Left ventricle myocardium inferior (tissue), 1 donor: ENCODE measurements at places on chromosomes 6 and 20. TPM values are rescaled to one million over a fixed set of nuclear protein-coding genes. Genes with fewer than 3 reads are reported as not detected.
A peak's percentile ranks its signal among the peaks of the same experiment; 100 is the strongest.

The PTGIS gene
- 26.3 TPM for total RNA-seq

The VSX1 gene
- 0.33 TPM for total RNA-seq

The DSP gene
- 322 TPM for total RNA-seq

The RCAN2 gene
- 312 TPM for total RNA-seq

The CD83 gene
- total RNA-seq = 1.8 TPM

The COL11A2 gene
- total RNA-seq = 1.3 TPM

The UBE2J1 gene
- 13.1 TPM for total RNA-seq

The RSPH9 gene
- 0.08 TPM for total RNA-seq

The PNRC1 gene
- total RNA-seq = 180 TPM

The COL9A1 gene
- 0.08 TPM for total RNA-seq

DNA sequence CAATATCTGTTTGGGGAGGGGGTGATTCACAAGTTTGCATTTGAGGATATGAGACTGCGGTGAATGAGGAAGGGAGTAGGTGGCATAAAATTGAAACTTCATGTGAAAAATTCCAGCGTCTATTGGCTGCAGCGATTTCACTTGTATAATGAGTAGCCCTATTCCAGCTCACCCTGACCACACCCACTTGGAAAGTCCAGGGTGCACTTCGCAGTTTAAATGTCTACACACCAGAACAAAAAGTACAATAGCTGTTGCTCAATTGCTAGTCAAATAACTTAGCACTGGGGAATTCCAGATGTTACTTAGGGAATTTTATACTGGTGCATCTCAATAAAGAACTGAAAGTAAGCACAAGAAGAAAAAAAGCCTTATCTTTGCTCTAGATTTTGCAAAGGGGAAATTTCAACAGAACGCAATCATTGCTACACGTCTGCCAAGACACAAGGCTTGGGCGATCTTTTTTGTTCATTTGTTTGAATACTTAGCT is 6.3 kb downstream of the TNFAIP3 start:
- peaks cover 47% of the 10 kb centered on the region for H3K36me3 ChIP-seq
- peaks cover 63% of the 10 kb centered on the region for H3K4me1 ChIP-seq
- H3K4me3 ChIP-seq = peak overlapping the region; percentile 38
- H3K27ac ChIP-seq = peak overlapping the region; percentile 73
- no peaks in the 10 kb centered on the region for H3K27me3 ChIP-seq
- DNase-seq = peak; percentile 62

DNA sequence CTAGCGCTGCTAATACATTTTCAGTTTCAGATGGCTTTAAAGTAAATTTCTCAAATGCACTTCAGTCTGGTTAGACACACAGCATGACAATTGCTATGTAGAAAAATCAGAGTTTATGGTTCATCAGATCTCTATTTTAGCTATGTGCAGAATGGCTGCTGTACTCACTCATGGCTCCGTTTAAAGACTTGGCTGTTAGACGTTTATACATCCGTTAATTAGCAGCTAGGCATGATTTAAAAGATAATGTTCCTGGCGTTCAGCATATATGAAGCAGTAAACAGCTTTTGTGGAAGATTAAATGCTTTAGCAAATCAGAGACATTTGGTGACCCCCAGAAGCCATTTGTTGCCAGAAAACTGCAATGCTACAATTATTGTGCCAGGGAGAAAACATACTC is 350.0 kb upstream of the MANEA start:
- DNase-seq = no peak
- H3K36me3 ChIP-seq = no peaks in the 10 kb centered on the region
- H3K27ac ChIP-seq = no peak overlapping the region
- H3K27me3 ChIP-seq = no peaks in the 10 kb centered on the region
- no peaks in the 10 kb centered on the region for H3K4me1 ChIP-seq
- no peak overlapping the region for H3K4me3 ChIP-seq

- H3K4me1 ChIP-seq = peaks cover 4% of the 10 kb centered on the region
- DNase-seq = no peak
- peaks cover 64% of the 10 kb centered on the region for H3K27me3 ChIP-seq
- peaks cover 3% of the 10 kb centered on the region for H3K36me3 ChIP-seq
Observed at GRCh38 chr20:43894491-43894890, 20.2 kb upstream of the TOX2 start.

GRCh38 chr20:19018881-19019280 is 193.6 kb upstream of the SLC24A3 start:
- H3K4me1 ChIP-seq = peaks cover 5% of the 10 kb centered on the region
- no peaks in the 10 kb centered on the region for H3K36me3 ChIP-seq
- H3K4me3 ChIP-seq = no peak overlapping the region
- H3K27me3 ChIP-seq = no peaks in the 10 kb centered on the region
- H3K27ac ChIP-seq = no peak overlapping the region
- no peak for DNase-seq

DNA sequence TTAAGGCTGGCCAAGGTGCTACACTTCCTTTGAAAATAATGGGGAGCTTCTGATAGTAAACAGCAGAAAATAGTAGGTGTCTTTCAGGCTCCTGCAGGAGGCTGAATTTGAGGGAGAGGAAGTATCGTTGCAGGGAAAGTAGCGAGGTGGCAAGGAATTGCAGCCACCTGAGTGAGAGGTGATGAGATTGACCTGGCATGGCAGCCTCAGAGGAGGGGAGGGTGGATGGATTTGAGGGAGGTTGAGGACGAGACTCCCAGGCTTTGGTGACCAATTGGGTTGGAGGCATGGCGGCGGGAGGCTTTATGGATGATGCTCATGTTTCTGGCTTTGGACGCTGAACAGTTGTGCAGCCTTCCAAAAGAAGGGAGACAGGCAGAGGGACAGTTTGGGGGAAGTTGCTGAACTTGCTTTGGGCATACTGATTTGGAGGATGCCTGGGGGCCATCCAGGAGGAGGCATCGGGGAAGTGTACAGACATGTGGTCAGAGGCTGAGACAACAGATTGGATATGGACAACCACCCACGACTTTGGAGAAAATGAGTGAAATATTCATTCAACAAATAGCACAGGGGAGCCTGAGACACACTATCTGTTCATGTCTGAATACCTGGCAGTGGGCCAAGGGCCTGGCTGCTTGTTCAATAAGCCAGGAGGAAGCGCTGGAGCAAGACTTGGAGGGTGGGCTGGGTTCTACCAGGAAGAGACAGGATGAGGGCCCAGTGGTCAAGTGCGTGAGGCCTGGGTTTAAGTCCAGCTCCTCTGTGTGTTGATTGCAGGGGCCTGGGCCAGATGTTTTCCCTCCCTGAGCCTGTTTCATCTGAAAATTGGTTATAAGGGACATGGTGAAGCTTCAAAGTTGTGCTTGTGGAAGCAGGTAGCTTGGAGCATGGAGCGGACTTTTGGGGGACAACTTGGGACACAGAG is 113.2 kb downstream of the CEBPB start:
- H3K4me1 ChIP-seq = peaks cover 74% of the 10 kb centered on the region
- no peaks in the 10 kb centered on the region for H3K36me3 ChIP-seq
- no peaks in the 10 kb centered on the region for H3K27me3 ChIP-seq
- DNase-seq = peak; percentile 85
- H3K27ac ChIP-seq = peak overlapping the region; percentile 93

DNA sequence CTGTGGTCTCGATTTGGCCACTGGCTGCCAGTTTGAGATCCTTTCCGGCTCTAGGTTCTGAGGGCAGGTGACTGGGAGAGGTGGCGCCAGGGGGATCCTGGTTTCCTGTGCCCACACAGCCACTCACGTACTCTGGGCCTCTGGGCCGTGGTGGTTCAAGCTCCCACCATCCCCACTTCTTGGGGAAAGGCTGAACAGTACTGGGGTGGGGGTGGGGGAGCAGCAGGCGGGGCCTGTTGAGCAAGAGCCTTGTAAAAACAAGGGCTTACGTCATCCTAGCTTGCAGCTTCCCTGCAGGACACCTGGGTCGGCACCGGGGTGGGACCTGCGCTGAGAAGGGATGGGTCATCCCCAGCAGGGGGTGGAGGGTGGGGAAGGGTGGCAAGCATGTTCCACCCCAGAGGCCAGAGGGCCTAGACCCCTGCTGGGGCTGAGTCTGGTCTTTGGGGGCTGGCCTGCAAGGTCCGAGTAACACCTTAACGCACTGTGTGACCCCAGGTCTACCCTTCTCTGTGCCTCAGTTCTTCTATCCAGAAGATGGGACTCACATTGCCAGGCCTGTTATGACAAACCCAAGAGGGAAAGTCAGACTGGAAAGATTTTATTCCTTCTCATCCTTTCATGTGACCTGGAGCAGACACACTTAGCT is 3.1 kb upstream of the CEBPB start:
- H3K4me3 ChIP-seq = no peak overlapping the region
- peaks cover 29% of the 10 kb centered on the region for H3K4me1 ChIP-seq
- peak overlapping the region; percentile 4 for H3K27ac ChIP-seq
- DNase-seq = no peak

GRCh38 chr6:156816505-156816904 is 39.3 kb downstream of the ARID1B start:
- peaks cover 95% of the 10 kb centered on the region for H3K4me1 ChIP-seq
- H3K36me3 ChIP-seq = no peaks in the 10 kb centered on the region
- no peak overlapping the region for H3K4me3 ChIP-seq
- H3K27me3 ChIP-seq = no peaks in the 10 kb centered on the region

DNA sequence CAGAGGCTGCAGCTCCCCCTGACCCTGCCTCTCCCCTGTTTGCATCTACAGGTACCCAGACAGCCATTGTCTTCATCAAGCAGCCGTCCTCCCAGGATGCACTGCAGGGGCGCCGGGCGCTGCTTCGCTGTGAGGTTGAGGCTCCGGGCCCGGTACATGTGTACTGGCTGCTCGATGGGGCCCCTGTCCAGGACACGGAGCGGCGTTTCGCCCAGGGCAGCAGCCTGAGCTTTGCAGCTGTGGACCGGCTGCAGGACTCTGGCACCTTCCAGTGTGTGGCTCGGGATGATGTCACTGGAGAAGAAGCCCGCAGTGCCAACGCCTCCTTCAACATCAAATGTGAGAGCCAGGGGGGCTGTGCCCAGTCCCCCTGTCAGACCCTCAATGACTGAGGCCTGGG is 42.1 kb upstream of the SRF start:
- H3K4me3 ChIP-seq = no peak overlapping the region
- no peak for DNase-seq
- peaks cover 5% of the 10 kb centered on the region for H3K4me1 ChIP-seq
- H3K27me3 ChIP-seq = peaks cover 4% of the 10 kb centered on the region

DNA sequence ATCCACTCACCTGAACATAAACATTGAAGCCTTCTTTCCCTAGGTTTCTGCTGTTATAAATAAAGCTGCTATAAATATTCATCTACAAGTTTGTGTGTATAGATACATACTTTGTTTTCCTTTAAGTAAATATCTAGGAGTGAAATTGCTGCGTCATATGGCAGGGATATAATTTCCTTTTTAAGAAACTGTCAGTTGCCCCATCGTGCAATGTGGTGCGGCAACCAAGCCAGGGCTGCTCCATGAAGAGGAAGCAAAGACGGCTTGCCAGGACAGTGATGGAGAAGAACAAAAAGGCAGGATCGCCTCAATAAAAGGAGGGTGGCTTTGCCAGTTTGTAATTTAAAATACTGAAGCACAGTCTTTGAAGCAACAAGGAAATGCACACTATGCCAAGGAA is 36.6 kb downstream of the CITED2 start:
- no peak overlapping the region for H3K4me3 ChIP-seq
- H3K27me3 ChIP-seq = no peaks in the 10 kb centered on the region
- peaks cover 7% of the 10 kb centered on the region for H3K4me1 ChIP-seq
- H3K27ac ChIP-seq = no peak overlapping the region
- no peak for DNase-seq

DNA sequence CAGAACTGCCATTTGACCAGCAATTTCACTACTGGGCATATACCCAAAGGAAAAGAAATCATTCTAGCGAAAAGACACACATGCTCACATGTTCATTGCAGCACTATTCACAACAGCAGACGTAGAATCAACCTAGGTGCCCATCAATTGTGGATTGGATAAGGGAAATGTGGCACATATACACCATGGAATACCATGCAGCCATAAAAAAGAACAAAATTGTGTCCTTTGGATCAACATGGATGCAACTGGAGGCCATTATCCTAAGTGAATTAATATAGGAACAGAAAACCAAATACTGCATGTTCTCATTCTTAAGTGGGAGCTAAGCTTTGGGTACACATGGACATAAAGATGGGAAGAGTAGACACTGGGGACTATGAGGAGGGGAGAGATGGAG is 16.1 kb downstream of the RAET1E start:
- no peak overlapping the region for H3K4me3 ChIP-seq
- H3K4me1 ChIP-seq = peaks cover 7% of the 10 kb centered on the region
- no peaks in the 10 kb centered on the region for H3K27me3 ChIP-seq
- no peaks in the 10 kb centered on the region for H3K36me3 ChIP-seq

DNA sequence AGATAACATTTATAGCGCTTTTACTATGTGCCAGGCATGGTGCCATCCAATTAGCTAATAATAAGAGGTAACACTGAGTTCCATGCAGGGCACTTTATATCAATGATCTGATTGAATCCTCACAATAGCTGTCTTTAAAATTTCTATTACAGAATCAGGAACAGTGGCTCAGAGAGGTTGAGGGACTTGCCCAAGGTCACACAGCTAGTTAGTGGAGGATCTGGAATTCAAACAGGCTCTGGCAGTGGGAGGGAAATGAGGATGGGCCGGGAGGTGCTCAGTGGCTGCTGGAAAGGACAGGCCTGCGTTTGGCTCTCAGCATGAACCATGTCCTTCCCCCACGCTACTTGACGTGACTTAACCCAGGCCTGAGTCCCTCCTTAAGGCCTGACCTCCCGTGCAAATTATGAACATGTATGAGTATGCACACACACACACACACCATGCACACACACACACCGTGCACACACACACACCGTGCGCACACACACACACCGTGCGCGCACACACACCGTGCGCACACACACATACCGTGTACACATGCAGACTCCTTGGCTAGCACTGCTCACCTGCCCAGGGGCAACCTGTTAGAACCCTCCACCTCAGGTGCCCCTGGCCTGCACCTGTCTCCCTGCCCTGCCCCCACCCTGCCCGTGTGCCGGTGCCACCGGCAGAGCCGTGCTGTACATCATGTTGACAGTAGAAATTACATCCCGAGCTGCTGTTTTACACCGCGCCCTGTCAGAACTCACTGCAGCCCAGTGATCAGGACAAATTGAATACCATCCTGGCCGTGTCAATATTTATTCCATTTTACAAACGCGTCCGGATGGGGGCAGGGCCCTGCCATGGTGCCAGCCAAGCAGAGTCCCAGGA is 43.7 kb downstream of the CDH22 start:
- H3K36me3 ChIP-seq = no peaks in the 10 kb centered on the region
- no peak overlapping the region for H3K27ac ChIP-seq
- peaks cover 70% of the 10 kb centered on the region for H3K27me3 ChIP-seq
- no peaks in the 10 kb centered on the region for H3K4me1 ChIP-seq
- DNase-seq = no peak
- H3K4me3 ChIP-seq = no peak overlapping the region

- H3K4me1 ChIP-seq = no peaks in the 10 kb centered on the region
- H3K4me3 ChIP-seq = no peak overlapping the region
- DNase-seq = no peak
- no peaks in the 10 kb centered on the region for H3K27me3 ChIP-seq
Observed at GRCh38 chr6:8905757-8906156, 470.4 kb upstream of the SLC35B3 start.

GRCh38 chr6:41050536-41050935 is 2.5 kb upstream of the APOBEC2 start:
- H3K4me3 ChIP-seq = no peak overlapping the region
- DNase-seq = no peak
- H3K27me3 ChIP-seq = no peaks in the 10 kb centered on the region
- peaks cover 55% of the 10 kb centered on the region for H3K4me1 ChIP-seq
- H3K27ac ChIP-seq = peak overlapping the region; percentile 76
- no peaks in the 10 kb centered on the region for H3K36me3 ChIP-seq
